ENCODE measurements at places on chromosomes 5 and 9.

DNA sequence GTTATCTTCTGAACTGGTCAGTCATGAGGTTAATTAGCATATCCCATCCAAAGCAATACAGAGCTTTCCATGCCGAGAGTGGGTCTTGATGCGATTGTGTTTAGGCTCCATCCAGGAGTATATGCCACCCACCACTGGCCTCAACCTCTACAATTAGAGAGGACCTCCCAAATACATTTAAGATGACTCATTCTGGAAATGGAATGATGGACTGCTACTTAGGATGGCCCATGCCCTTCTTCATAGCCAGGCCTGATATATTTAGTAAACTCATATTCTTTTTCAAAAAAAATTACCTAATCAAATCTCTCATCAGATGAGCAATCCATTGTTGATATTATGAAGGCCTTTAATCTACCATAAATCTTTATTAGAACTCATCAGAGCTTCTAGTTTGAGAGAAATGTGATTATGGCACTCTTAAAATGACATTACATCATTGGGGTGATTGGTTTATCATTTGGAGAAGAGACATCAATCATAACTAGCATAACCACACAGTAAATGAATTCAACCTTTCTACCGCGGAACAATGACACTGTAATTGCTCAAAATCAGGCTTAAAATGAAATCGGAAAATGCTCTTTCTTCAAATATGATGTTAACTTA lies 414.2 kb upstream of the WWC1 start:
- DNase-seq, result no peak

GRCh38 chr9:107827304-107827703 lies 337.7 kb upstream of the KLF4 start:
- DNase-seq, result no peak

- DNase-seq, result peak; percentile 62
These were observed 86.5 kb upstream of the TNFAIP8 start for GRCh38 chr5:119269061-119269944.

DNA sequence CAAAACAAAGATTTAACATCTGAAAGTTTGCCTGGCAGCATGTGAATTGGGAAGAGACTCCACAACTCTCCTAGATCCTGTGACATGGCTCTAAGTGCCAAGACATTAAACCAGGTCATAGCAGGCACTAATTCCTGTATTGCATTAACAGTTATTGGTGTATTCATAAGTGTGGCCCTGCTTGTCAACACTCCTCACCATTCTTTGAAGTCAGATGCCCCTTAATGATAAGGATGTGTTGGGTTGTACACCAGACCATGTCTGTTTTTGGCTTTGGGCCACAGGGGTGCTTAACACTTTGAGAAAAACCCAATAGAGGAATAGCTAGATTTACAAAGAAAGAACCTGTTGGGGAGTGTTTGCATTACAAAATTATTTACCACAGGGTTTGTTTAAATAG lies 43.4 kb upstream of the PDE8B start:
- no peak for DNase-seq

DNA sequence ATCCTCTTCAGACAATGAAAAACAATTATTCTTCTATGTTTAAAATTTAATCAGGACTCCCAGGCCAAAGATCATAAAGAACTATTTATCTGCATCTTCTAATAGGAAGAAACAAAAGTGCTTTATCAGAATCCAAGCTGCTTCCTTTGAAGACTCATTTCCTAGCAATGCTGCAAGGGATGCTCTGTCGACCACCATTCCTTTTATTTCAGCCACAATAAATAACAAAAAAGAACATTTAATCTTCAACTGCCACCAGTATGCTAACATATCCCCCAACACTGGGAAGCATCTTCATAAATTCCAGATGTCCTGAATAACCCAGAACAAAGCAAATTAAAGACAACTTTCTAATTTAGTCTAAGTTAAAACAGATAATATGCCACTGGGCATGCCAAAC lies 68.7 kb downstream of the PKD2L2 start:
- no peak for DNase-seq
